ENCODE measurements at places on chromosomes 3 and 15.

DNA sequence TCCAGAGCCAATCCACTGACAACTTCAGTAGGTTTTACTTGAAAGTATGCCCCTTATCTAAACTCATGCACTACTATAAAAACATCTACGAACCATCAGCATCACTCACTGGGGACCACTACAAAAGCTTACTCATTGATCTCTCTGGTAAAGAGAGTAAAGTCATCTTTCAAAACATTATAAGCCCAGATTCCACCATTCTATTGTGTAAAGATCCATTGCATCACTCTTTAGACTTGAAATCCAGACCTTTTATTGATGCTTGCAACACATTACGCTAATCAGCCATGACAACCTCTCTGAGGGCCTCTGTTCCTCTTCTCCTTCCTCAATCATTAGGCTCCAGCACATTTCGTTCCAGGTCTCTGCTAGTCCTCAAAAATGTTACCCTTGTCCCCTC, 248.9 kb upstream of the WNT5A start:
- no peak for DNase-seq

DNA sequence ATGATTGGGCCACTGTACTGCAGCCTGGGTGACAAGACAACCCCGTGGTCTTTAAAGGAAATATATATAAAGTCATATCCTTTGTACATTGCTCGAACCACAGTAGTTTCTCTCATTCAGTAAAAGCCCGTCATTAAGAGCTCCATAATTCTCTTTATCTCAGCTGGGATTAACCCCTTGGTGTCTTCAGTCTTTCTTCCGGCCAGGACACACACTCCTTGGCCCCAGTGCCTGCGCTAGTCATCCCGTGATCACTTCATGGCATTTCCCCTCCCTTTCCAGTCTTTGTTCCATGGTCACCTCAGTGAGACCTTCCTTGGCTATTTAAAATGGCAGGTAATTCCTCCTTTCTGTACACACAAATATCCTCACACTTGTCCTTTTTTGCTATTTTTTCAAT, 3.3 kb downstream of the RPL35A start:
- DNase-seq: no peak

DNA sequence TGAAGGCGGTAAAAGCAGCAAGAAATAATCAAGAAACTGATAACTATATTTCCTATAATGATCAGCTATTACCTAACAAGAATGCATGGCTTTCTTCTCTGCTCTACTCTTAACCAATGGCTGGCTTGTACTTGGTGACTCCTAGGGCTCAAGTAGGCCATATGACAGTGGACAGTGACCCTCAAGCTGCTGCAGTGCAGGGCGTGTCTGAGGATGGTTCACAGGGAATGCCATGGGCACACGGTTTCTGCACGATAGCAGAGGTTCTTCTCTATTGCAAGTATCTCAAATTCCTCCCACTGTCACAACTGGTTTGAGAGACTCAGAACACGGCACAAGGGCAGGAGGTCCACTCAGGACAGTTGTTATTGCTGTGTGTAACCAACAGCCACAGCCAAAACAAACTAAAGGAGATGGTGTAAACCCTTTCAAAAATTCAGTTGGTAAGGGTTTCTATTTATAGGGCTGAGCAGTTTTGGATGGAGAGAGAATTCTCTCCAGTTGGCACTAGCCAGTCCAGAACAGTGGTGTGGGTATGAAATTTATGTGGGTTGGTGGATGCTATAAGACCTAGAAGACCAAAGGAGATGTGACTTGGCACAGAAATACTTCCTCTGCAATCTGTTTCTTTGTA, 103.2 kb upstream of the ST8SIA2 start:
- no peak for DNase-seq

- peak; percentile 12 for DNase-seq
Observed at GRCh38 chr3:59515966-59516365, 466.1 kb upstream of the CFAP20DC start.

DNA sequence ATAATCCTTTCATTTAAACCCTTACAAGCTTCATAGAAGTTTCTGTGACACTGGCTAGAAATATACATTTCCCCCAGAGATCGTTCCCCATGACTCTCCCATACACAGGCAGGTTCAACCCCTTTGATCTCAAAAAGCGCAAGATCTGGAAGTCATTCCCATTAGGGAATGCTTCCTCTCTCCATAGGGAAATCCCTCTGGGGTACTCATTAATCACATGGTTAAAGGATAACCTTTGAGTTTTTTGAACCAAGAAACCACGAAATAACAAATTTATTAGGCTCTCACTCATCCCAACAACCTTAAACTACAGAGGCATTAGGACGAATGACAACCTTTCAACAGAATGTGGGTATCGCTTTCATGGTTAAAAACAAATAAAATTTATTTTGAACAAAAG, 211.9 kb upstream of the PRICKLE2 start:
- DNase-seq: no peak

DNA sequence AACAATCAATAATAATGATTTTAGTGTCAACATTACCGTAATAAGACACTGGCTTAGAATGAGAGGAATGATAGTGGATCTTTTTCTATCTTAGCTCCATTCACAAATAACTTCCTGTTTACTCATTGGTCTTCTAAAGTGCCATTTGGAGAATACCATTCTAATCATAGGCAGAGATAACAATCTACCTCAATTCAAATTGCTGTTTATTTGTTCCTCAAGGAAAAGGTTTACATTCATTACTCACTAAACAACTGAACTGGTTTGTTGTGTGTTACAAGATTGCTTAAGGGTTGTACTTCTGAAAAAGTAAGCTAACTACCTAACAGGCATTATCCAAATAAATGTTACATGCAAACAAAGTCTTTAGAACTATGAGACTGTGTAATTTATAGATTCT, 8.1 kb upstream of the PCOLCE2 start:
- no peak for DNase-seq

GRCh38 chr15:99090938-99091337, 13.9 kb upstream of the SYNM start:
- DNase-seq: no peak

DNA sequence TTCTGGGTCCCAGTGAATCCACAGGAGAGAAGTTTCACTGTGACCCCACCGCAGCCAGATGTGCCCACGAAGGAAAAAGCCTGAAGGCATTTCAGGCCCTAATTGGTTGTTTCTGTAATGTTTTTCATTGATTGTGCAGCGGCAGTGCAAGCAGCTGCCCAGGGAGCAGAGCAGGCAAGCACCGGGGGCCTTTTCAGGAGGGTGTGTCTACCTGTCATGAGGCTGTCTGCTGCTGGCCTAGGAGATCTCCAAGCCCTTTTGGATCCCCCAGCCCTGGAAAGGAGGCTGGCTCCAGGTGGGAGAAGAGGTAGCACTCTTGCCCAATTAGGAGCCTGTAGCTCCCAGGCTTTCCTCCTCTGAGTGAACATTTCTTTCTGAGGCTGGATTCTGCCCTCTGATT, 108.8 kb downstream of the EPHB1 start:
- no peak for DNase-seq

GRCh38 chr15:90205050-90205848, 4.1 kb downstream of the SEMA4B start:
- DNase-seq: peak; percentile 46

All from midbrain (tissue), 1 donor.